ENCODE measurements at places on chromosomes 5 and 9.

- DNase-seq, result no peak
These were observed 211.6 kb downstream of the DTWD2 start for GRCh38 chr5:118776755-118777154.

- DNase-seq, result no peak
These were observed 6.5 kb upstream of the RPS6 start for GRCh38 chr9:19386502-19387044.

DNA sequence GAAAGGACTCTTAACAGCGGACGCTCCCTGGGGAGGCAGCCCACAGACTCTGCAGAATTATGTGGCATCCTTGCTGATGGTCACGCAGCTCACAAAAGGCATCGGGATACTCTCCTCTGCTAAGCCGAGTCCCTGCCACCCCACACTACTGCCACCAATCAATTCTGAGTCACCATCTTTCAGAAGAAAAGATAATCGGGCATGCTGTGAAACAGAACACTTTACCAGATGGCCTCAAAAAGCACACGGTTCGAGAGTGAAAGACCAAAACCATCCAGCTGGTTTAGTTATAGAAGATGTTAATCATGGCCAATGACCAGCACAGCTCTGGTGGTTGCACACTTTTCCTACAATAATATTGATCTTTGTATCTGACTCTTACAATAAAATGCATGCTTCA is 136.3 kb downstream of the MYO10 start:
- no peak for DNase-seq

DNA sequence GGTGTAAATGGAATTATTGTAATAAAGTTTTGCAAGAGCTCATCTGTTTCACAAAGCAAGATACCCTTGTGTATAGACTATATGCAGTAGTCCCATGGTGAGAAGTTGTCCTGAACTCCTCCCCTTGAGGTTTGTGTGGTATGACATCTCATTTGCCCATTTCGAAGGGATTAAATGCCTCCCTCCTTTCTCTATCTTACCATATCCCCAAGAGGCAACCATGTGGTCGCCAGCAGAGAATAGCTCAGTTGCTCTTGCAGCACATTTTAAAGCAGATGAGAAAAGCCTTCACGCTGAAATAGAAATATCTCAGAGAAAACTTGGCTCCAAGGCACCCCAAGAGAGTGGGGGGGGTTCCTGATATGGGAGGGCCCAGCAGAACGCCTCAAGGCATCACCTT is 4.6 kb downstream of the SEMA6A start:
- no peak for DNase-seq

GRCh38 chr5:128378196-128378595 is 159.8 kb downstream of the FBN2 start:
- DNase-seq, result no peak

DNA sequence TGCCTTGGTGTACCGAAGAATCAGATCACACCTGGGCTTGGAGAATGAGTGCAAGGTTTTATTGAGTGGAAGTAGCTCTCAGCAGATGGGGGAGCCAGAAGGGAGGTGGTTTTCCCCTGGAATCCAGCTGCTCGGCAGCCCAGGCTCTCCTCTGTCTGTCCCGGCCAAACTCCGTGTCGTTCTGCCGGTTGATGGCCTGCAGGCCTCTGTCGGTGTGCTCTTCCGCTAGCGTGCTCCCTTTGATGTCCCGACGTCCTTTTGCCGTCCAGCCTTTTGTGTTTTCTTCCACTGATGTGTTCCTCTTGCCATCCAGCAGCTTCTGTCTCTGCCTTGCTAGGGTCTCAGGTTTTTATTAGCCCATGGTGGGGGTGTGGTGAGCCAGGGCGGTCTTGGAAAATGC is 28.0 kb upstream of the MIER3 start:
- DNase-seq, result no peak

- no peak for DNase-seq
These were observed 10.6 kb downstream of the GRIN3A start for GRCh38 chr9:101727612-101728524.

DNA sequence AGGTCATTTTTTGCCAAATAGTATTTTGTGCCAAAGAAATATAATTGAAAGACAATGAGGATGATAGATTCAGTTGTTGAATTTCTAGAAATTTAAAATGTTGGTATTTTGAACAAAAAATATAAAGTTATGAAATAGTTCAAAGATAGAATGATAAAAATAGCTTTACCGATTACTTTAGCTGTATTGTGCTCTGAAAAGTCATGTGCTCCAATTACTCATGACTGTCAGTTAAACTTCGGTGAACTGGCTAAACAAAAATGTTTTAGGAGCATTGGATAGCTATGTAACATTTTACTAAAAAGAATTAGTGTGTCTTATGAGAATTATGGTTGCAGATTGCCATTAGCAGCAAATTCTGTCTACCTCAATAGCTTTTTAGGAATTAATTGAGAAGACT is 177.3 kb upstream of the VCAN start:
- DNase-seq, result no peak

Measured in right kidney (tissue), 9 donors.